ENCODE measurements at places on chromosomes 11 and 22.
A peak's percentile ranks its signal among the peaks of the same experiment; 100 is the strongest.

GRCh38 chr22:39703091-39703490, 132.5 kb downstream of the CACNA1I start:
- DNase-seq, result no peak

- peak; percentile 91 for DNase-seq
Measured at GRCh38 chr11:76626921-76627401, 43.6 kb downstream of the LRRC32 start.

DNA sequence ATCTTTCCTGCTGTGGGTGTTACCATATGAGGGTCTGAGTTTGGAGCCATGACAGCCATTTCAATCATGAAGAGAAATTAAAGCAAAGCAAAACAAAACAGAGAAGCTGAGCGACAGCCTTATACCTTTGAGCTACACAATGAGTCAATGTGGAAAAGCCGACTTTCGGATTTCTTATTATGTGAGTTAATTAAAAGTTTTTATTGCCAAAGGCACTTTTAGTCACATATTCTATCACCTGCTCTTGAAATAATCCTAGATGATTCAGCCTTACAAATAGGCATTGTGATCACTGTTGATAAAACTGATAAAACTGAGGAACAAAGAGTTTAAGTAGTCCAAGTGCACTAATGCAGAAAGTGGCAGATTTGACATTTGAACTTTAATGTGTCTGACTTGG, 381.9 kb upstream of the TENM4 start:
- DNase-seq, result no peak

GRCh38 chr11:92663539-92663938, 305.9 kb upstream of the MTNR1B start:
- DNase-seq, result no peak

DNA sequence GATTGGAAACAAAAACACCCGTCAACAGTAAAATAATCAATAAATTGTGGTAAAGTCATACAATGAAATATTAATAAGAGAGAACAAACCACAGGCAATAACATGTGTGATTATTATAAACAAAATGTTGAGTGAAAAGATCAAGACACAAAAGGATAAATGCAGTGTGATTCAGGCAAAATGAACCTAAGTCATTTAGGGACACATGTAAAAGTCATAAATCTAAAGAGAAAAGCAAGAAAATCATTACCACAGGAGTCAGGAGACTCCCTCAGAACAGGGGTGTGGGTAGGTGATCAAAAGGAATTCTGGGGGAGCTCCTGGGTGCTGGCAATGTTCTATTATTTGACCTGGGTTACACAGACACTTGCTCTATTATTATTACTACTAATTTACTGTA, 47.9 kb upstream of the PPP2R1B start:
- DNase-seq, result no peak

- DNase-seq, result no peak
Measured at GRCh38 chr11:62146476-62147200, 22.8 kb downstream of the INCENP start.

Measured in hematopoietic multipotent progenitor cell treated with erythropoietin and hydrocortisone succinate and interleukin-3 and kit ligand, for 4 days (in vitro differentiated cells).